ENCODE measurements at places on chromosomes 11 and 22.

DNA sequence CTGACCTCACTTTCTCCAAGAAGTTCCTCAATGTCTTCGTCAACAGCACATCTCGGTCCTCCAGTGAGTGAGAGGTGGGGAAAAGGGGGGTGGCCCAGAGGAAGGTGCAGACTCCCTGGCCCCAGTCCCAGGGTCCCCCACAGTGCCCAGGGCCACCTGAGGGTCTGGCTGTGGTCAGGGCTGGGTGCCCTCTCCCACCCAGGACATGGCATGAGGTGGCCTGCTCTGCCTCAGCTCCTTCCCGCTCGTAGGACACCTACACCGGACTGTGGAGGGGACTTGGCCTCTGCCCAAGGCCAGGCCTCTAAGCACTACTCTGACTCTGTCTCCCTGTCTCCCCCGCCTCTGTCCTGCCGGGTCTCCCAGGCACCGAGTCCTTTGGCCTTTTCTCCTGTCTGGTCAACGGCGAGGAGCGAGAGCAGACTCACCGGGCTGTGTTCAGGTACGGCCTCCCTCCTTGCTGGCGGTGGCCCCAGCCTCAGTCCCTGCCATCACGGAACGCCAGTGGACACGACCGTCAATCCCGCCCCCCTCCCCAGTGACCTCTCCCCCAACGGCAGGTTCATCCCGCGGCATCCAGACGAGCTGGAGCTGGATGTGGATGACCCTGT, 4.5 kb downstream of the MAPK8IP2 start:
- DNase-seq: no peak

DNA sequence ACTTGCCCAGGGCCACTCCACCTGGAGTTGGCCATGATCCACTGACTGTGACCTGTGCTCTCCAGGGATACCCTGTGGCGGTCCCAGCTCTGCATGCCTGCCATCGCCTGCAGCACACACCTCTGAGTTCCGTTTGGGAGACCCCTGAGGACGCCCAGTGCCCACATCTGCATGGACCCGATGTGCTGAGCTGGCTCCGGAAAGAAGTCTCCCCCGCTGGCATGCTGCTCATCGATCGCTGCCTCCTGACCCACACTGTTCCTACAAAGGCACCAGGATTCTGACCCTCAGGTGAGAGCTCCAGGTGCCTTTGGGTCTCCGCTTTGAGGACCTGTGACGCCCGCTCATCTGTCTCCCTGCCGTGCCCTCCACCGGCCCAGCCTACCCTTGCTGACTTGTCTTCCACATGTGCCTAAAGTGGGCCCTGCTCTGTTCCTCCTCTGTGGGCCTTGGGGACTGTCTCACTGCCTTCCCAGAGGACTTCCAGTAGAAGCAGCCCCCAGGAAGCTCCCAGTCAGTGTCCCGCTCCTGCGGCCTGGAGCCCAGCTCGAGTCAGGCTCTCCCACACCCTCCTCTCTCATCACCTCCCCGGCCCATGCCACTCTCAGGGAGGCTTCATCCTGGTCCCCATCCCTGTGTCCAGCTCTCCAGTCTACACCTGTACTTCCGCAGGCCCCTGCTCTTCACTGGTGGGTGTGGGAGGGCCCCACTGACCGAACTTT, 5.9 kb upstream of the SLC25A1 start:
- DNase-seq: no peak

DNA sequence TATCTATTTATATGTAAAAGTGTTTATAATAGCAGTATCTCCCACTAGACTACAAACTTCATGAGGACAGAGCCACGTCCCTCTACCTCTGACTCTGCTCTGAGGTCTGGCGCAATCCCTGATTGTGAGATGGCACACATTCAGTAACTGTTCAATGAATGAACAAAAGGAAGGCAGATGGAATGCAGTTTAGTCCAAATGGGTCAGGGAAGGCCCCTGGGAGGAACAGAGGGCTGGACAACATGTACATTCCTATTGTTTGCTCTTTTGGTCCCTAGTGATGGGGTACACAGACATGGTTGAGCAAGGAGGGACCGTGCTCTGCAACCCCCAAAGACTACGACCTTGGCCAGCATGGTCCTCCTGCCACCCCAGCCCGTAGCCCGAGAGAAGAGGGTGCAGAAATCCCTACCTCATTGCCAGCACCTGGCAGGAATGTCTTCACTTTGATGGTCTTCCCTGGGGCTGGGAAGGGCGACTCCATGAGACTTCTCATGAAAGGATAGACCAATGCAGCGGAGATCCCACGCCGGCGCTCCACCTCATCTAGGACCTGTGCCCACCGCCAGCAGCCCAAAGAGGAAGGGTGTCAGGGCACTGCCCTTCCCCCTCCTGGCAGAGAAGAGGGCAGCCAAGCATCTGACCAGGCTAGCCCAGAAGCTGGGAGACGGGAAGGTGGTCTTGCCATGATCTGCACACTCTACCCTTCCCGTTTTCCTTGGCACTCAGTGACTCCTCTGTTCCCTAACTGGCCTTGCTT, 24.3 kb downstream of the RPL27A start:
- no peak for DNase-seq

- no peak for DNase-seq
Observed at GRCh38 chr22:29735416-29735815, 15.6 kb downstream of the CABP7 start.

GRCh38 chr11:12243911-12244550, 133.3 kb upstream of the PARVA start:
- peak; percentile 94 for DNase-seq

- no peak for DNase-seq
Observed at GRCh38 chr22:39433476-39434242, 23.2 kb upstream of the MGAT3 start.

GRCh38 chr22:40055143-40055883, 60.6 kb downstream of the FAM83F start:
- DNase-seq: no peak

- DNase-seq: no peak
Observed at GRCh38 chr11:47105974-47106373, 70.7 kb downstream of the ARFGAP2 start.

DNA sequence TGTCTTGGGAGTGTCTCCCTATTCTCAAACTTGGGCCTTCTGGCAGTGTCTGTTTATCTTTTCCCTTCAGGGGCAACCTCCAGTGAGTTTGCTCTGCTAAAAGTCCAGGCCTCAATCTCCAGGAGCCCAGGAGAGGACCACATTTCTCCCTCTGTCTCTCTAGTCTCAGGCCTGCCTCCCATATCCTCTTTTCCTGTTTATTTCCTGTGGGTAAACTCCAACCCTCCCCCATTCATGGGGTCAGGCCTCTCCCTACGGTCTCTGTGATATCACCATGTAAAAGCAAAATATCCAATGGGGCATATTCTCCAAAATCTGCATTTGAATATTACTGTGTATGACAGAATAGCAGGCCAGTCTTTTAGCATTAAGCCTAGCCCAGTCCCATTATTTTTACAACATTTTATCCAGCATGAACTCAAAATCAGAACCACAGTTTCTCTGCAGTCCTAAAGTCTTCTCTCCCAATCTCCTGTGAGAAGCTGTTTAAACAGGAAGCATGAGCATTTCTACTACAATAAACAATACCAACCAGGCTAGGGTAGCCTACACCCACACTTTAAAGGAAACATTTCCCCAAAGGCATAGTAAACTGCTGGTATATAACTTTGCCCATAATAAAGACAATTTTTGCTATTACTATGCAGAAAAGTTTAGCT, 18.0 kb upstream of the TMEM135 start:
- DNase-seq: no peak

- peak; percentile 90 for DNase-seq
Observed at GRCh38 chr11:64688534-64688982, 34.4 kb downstream of the NRXN2 start.

DNA sequence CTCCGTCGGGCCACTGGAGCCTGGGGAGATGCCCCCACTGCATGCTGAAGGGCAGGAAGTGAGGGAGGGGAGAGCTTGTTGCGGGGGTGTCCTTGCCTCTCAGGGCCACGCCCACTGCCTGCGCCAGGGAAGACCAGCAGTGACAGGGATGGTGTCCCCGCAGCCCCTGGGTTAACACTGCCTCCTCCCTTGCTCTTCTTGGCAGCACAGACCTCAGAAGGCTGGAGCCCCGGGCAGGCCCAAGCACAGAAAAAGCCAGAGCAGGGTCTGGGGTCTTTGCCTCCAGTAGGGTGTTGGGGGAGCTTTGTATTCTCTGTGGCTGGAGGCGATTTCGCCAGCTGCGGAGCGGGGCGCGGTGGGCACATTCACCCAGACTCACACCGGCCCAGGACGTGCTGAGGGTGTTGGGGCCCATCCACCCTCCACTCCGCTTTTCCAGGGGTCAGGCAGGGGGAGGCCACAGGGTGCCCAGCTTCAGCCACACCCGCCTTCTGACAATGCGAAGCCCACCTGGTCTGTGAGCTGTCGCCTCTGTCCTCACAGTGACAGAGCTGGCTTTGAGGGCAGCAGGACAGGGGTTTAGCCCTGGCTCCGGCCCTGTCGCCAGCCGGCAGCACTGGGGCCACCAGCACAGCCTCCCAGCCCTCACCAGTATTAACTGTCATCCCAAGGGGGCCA, 83.7 kb downstream of the CDKN1C start:
- no peak for DNase-seq
